ENCODE measurements at places on chromosomes 3 and 15. TPM values are rescaled to one million over a fixed set of nuclear protein-coding genes. Genes with fewer than 3 reads are reported as not detected.
A peak's percentile ranks its signal among the peaks of the same experiment; 100 is the strongest.

- DNase-seq = no peak
Observed at GRCh38 chr3:69712933-69713332, 26.3 kb upstream of the MITF start.

- no peak for DNase-seq
Observed at GRCh38 chr3:52315977-52316764, at the start of gene DNAH1. Gene DNAH1, plus strand, starts transcription at chr3:52316319. Its CDS starts 6,124 bp downstream, at chr3:52322443.

DNA sequence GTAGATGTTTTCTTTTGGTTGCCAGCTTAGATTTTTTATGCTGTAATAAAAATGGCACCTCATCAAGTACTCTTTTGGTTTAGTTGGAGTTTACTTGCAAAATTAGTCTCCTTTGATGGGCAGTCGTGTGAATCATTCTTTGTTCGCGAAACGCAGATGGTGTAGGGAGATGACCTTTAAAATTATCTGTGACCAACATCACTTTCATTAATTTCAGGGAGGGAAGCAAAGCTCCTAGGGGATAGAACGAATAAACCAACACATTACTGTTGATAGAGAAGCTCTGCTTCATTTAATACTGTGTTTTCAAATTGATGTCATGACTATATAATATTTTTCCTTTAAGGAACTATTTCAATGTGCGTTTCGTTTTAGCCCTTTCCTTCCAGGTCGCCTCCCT lies 67.4 kb downstream of the USP13 start:
- DNase-seq = no peak

- no peak for DNase-seq
Observed at GRCh38 chr3:179765396-179765795, 112.6 kb downstream of the USP13 start.

GRCh38 chr15:67241132-67241855 lies 13.2 kb downstream of the AAGAB start:
- DNase-seq = peak; percentile 81

DNA sequence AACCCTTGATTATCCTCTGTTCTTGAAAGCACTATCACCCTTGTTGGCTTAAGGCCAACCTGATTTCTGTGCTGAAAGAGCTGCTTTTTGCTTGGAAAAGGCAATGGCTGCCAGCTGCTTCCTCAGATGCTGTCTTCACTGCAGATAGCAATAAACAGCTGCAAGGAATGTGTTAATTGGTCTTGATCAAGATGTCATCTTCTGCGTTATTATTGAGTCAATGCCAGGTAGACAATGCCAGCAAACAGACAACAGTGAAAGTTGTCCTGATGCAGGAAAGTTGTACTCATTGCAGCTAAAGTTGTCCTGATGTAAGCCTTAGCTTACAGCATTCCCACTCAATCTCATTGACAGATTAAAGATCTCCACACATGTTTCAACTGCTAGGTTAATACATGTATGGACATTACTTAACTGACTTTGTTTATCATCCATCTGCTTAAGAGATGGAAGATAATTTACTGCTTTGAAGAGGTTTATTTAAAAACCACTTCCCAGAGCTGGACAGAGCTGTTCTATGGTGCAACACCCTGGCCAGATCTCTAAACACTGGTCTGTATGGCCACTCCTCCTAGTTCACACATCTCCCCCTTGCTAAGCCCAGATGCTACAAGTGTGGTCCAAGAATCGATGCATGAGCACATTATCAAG lies 251.0 kb upstream of the MCTP2 start:
- peak; percentile 43 for DNase-seq

DNA sequence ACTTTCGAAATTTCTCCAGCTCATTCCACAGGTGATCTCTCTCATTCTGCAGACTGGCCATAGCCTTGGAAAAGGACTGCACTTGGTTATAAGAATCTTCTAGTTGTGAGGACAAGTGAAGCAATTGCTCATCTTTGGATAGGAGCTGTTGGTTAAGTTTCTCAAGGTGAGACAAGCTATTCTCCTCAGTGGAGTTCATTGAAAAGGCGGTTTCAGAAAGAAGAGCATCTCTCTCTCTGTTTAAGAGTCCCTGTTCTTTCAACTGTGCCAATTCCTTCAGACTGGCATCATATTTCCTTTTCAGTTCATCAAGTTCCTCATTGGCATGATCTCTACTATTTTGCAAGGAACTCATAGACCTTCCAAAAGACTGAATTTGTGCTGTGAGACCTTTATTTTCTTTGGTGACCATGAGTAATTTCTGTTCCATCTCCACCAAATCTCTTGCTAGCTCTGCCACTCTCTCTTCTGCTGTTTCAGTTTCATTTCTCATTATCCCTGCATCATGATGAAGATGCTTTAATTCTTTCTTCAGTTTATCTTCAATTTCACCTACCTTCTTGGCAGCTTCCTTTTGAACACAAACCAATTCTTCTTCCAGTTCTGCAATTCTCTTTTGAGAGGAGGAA lies 30.2 kb upstream of the HCLS1 start:
- DNase-seq = peak; percentile 60

DNA sequence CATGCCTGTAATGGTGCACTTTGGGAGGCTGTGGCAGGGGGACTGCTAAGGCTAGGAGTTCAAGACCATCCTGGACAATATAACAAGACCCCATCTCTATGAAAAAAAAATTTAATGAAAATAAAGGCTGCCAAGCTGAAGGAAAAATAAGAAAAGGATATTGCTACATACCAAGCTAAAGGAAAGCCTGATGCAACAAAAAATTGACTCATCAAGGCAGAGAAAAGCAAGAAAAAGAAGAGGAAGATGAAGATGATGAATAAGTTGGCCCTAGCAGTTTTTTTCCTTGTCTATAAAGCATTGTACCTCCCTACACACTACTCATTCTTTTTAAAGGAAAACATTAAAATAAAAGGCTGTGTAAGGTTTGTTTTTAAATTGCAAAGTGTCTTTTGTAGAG lies 441.9 kb upstream of the MDFIC2 start:
- DNase-seq = no peak

DNA sequence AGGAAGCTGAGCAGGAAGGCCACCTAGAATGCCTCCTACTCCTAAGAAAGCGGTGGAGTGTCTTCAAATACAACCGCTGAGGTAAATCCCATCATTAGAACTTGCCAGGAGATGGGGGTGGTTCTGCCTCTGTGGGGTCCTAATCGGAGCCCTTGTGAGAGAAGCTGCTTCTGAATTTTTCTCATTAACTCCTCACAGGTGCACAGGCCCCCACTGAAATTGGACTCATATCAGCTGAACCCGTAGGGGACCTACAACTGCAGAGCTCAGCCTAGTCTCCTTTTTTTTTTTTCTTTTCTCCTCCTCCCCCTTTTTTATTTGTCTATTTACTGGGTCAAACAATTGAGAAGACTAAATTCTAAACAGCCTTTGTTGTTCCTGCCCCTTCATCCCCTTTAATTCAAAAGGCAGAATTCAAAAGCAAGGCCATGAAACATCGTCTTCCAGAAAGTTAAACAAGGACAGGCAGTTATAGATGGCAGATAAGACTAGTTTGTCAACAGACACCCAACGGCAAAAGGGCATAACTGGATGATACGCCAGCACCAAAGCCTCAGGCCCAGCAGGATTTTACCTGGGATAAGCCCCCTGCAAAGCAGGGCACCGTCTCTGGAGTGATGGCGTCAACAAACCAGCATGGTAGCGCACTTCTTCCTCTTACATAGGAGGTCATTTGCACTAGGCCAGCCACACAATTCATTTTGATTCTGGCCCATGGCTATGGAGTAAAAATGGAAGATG lies 213.7 kb upstream of the HES1 start:
- DNase-seq = no peak

- no peak for DNase-seq
Observed at GRCh38 chr3:102447272-102447671, 12.5 kb downstream of the ZPLD1 start.

DNA sequence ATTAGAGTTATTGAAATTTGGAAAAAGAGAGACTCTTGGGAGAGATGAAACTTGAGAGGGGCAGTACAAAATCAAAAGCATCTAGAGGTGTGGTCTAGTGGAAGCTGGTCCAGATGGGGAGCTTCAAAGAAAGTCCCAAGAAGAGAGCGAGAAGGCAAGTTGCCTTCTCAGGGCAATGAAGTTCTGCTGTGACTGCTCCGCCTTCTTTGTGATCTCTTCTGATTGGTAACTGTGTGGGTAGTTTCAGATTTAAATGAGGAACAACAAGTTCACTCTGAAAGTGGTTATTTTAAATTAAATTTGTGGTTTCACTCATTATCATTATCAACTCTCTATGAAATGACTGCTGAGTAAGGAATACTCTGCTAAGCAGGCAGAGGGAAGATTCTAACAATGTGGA lies 233.3 kb downstream of the NLGN1 start:
- DNase-seq = no peak

DNA sequence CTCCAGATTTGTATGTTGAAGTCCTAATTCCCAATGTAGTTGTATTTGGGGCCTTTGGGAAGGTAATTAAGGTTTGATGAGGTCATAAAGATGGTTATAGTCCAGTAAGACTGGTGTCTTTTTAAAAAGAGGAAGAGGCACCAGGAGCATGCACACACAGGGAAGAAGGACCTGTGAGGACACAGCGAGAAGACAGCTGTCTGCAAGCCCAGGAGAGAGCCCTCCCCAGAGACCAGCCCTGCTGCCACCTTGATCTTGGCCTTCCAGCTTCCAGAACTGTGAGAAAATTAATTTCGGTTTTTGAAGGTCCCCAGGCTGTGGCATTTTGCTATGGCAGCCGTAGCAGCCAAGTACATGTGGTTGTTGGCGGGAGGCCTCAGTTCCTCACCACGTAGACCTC lies 32.8 kb upstream of the TSEN2 start:
- no peak for DNase-seq

DNA sequence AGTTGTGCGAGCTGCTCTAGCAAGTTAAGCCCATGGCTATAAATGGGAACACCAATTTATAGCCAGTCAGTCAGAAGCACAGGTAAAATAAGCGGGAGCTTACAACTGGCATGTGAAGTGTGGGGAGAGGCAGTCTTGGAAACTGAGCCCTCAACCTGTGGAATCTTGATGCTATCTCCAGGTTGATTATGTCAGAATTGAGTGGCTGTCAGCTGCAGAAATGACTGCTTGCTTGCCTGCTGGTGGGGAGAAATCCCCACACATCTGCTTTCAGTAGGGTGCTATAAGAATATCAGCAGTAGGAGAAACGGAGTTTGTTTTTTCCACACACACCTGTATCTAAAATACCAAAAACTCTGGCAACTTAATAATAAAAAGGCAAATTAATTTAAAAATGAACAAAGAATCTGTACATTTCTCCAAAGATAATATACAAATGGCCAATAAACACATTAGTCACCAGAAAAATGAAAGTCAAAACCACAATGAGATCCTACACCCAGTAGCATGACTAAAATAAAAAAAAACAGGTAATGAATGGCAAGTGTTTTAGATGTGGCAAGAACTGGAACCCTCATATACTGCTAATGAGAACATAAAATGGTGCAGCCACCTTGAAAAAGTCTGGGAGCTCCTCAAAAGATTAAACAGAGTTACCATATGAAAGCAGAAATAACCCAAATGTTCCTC lies 26.0 kb upstream of the MAP4 start:
- DNase-seq = no peak

- DNase-seq = no peak
Observed at GRCh38 chr15:80247320-80247719, 4.7 kb downstream of the CTXND1 start.

NR2E3 gene
- not detected for total RNA-seq

TMEM39A gene
- total RNA-seq = 52.2 TPM

RAB6B gene
- 0.07 TPM for total RNA-seq

SUSD5 gene
- not detected for total RNA-seq

Measured in activated CD4-positive, alpha-beta T cell treated with anti-CD3 and anti-CD28 coated beads, Interleukin-2, amount 10 ng/mL, durations not matched to agents 24 days and 14 days (primary cell).